ENCODE measurements at places on chromosomes 7 and 10.

DNA sequence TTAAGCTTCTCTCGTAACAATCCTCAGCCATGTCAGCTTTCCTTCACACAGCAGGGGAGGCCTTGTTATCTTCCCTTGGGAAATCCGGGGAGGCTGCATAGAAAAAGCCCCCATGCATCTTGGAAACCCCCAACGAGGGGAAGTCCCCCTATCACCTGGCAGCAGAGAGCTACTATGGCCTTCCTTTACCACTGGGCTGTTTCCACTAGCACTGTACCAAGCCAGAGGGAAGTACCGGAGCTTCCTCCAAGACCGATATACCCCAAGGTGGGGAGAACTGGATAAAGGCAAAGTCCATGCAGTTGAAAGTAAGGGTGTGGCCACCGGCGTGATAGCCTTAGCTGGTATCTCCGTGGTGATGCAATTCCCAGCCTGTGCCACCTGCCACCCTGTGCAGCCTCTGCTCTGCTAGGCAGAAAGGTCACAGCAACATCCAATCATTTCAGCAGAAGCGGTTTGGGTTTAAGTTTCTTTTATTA is 4.4 kb upstream of the CLIP2 start:
- no peak for DNase-seq

DNA sequence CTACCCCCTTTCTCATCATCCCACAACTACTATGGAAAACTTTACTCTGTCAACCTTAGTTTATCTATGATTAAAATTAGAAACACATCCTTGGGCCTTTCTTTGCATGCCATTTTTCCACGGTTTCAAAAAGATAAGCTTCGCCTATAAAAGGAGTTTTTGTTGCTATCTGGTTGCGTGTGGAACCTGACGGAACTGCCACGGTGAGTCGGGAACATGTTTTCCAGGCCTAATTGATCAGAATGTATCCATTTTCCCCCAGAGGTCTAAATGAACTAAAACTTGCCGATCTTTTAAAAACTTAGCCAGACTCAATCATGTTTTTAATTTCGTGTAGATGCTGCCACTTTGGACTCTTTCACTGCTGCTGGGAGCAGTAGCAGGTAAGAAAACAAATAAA is at the start of gene PNLIP:
PNLIP (plus strand) TSS at position 176 of the 400 bp plus-strand sequence; CDS start at position 338, 162 bp downstream.
- DNase-seq, result no peak

- DNase-seq, result no peak
Measured at GRCh38 chr7:20152511-20152910, 64.7 kb downstream of the MACC1 start.

GRCh38 chr7:3239291-3239691 is 61.8 kb upstream of the SDK1 start:
- DNase-seq, result no peak

DNA sequence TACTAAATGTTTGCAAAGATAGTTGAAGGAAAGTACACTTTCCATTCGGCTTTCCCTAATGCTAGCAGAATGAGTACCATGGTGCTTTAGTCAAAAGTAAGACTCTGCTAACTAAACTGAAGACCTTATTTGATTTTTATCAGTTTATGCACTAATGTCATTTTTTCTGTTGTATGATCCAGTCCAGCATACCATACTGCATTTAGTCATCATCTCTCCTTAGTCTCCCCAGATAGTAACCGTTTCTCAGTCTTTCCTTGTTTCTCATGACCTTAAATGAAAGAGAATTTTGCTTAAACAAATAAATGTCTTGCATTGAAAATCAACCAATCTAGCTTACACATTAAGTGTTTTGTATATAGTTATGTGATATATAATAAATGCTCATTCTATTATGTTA is 529.5 kb upstream of the SEMA3D start:
- no peak for DNase-seq

GRCh38 chr10:63637901-63638327 is 116.7 kb downstream of the REEP3 start:
- no peak for DNase-seq
